ENCODE measurements at places on chromosomes 11 and 22.

DNA sequence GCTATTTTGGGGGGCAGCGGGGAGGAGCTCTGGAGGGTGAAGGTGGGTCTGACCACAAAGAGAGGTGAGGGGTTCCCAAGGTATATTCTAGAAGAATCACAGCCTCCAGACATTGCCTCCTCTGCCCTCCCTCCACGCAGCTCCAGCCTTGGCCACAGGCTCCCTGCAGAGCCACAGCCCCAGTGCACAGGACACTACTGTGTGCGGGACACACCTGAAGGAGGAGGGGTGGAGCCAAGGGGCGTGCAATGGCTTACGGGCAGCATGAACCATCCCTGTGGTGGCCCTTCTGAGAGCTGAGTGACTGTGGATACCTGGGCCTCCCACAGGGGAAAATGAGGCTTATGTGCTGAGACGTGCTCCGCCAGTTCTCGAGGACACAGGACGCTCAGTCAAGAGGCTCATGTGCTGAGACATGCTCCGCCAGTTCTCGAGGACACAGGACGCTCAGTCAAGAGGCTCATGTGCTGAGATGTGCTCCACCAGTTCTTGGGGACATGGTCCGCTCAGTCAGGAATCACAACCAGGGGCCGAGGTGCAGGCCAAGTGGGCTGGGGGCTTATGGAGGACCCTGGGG is 417.3 kb downstream of the SHANK2 start:
- H3K27me3 ChIP-seq = peaks cover 2% of the 10 kb centered on the region
- no peak overlapping the region for H3K4me3 ChIP-seq
- no peaks in the 10 kb centered on the region for H3K4me1 ChIP-seq
- no peaks in the 10 kb centered on the region for H3K36me3 ChIP-seq
- H3K27ac ChIP-seq = no peak overlapping the region

- H3K27me3 ChIP-seq = peaks cover 12% of the 10 kb centered on the region
- H3K4me3 ChIP-seq = no peak overlapping the region
- no peaks in the 10 kb centered on the region for H3K36me3 ChIP-seq
These were observed 6.7 kb downstream of the GLYATL2 start for GRCh38 chr11:58837707-58838388.

DNA sequence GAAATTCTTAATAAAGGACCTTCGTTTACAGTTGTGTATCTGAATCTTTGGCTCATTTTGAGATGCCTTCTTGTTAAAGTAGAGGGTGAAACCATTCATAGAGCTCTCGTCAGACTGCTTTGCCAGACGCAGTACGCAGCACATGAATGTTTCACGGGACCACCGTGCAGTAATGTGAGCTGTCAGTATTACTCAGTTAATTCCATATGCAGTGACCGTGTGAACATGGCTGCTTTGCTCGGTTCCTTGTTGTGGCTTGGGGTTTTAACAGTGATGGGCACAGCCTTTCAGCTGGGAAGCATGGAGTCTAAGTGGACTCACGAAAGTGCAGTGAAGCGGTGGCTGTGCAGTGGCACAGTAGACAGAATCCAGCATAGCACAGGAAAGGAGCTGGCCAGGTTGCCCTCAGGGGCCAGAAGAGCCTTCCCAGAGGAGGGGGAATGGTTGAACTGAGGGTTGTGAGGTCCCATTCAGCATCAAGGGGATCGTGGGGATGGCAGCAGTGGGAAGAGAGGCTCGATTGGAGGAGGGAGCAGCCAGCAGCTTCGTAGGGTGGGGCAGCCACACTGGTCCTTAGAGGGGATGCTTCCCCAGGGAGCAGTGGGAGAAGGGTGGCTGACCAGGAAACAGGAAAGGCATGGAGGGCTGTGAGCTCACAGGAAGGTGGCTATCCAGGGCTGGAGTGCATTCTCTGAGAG is 31.4 kb downstream of the PPFIA1 start:
- H3K36me3 ChIP-seq = peaks cover 18% of the 10 kb centered on the region
- H3K27ac ChIP-seq = no peak overlapping the region
- no peak overlapping the region for H3K4me3 ChIP-seq
- DNase-seq = no peak
- H3K27me3 ChIP-seq = no peaks in the 10 kb centered on the region

GRCh38 chr22:48980409-48980808 is 847.3 kb downstream of the BRD1 start:
- DNase-seq = no peak
- peaks cover 9% of the 10 kb centered on the region for H3K27me3 ChIP-seq
- no peak overlapping the region for H3K4me3 ChIP-seq
- H3K36me3 ChIP-seq = no peaks in the 10 kb centered on the region
- H3K27ac ChIP-seq = no peak overlapping the region

DNA sequence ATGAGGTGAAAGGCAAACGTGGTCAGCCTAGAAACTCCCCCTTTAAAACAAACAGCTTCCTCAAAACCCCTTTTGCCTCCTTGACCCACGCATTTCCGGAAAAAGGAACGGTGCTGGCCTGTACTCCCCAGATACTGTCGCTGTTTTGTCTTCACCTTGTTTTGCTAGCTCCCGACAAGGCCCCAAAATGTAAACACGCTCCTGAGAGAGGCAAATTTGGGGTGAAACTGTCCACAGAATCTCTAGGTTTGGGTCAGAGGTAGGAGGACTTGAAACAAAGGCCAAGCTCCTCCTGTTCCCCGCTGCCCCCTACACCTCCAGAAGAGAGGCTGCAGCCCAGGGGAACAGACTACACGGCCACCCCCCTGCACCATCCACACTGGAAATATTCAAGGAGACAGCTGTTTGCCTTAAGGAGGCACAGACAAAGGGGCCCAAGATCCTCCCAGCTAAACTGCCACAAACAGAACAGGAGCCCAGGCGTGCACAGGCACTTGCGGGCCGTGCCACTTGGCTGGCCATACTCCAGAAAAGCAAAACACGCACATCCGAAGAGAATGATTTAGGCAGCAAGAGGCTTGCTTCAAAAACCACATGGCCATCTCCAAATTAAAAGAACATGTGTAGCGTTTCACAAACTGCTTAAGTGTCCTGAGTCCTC is 160.5 kb upstream of the GRK3 start:
- H3K27me3 ChIP-seq = no peaks in the 10 kb centered on the region
- peak overlapping the region; percentile 63 for H3K4me3 ChIP-seq
- H3K27ac ChIP-seq = no peak overlapping the region
- DNase-seq = no peak
- peaks cover 21% of the 10 kb centered on the region for H3K4me1 ChIP-seq

- peaks cover 6% of the 10 kb centered on the region for H3K27me3 ChIP-seq
- H3K4me3 ChIP-seq = no peak overlapping the region
- peaks cover 46% of the 10 kb centered on the region for H3K4me1 ChIP-seq
- no peak for DNase-seq
- no peak overlapping the region for H3K27ac ChIP-seq
These were observed 73.6 kb upstream of the NARS2 start for GRCh38 chr11:78647986-78648875.

GRCh38 chr11:27328614-27329013 is 34.4 kb downstream of the CCDC34 start:
- H3K4me1 ChIP-seq = peaks cover 3% of the 10 kb centered on the region
- H3K27me3 ChIP-seq = peaks cover under 1% of the 10 kb centered on the region
- no peak for DNase-seq
- H3K4me3 ChIP-seq = no peak overlapping the region

DNA sequence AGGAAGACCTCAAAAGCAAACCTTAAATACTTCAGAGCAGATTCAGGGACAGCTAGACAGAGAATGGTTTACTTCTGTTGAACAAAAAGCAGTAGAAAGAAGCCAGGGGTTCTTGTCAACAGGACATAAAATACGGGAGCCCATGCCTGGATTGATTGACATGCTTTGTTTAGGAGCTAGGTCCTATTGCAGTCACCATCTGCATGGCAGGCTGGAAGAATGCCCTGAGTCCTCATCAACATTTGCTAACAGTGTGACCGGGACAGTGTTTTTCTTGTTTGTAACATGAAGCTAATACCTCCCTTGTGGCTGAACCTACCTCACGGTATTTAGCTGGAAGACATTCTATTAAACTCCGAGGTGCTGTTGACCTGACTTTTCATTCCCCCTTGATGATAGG is 225.4 kb downstream of the NTM start:
- H3K27me3 ChIP-seq = no peaks in the 10 kb centered on the region
- no peak overlapping the region for H3K27ac ChIP-seq
- H3K36me3 ChIP-seq = no peaks in the 10 kb centered on the region
- H3K4me1 ChIP-seq = no peaks in the 10 kb centered on the region
- no peak overlapping the region for H3K4me3 ChIP-seq
- DNase-seq = no peak

DNA sequence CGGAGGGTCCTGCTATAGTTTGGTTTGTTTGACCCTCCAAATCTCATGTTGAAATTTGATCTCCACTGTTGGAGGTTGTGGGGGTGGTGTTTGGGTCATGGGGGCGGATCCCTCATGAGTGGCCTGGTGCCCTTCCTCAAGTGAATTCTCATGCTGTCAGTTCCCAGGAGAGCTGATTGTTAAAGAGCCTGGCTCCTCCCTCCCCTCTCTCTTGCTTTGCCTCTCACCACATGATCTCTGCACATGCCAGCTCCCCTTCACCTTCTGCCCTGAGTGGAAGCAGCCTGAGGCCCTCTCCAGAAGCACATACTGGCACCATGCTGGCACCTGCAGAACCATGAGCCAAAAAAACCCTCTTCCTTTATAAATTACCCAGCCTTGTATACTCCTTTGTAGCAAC is 7.1 kb downstream of the TSPAN18 start:
- no peak overlapping the region for H3K4me3 ChIP-seq
- peaks cover 53% of the 10 kb centered on the region for H3K4me1 ChIP-seq
- no peak for DNase-seq
- H3K27me3 ChIP-seq = no peaks in the 10 kb centered on the region
- H3K36me3 ChIP-seq = peaks cover 3% of the 10 kb centered on the region

GRCh38 chr22:46390652-46391301 is 55.3 kb downstream of the TRMU start:
- H3K27me3 ChIP-seq = peaks cover 3% of the 10 kb centered on the region
- no peak overlapping the region for H3K4me3 ChIP-seq
- DNase-seq = no peak
- H3K36me3 ChIP-seq = no peaks in the 10 kb centered on the region
- no peak overlapping the region for H3K27ac ChIP-seq
- peaks cover 5% of the 10 kb centered on the region for H3K4me1 ChIP-seq

GRCh38 chr11:34341931-34342533 is 15.8 kb downstream of the ABTB2 start:
- H3K27ac ChIP-seq = no peak overlapping the region
- no peaks in the 10 kb centered on the region for H3K36me3 ChIP-seq
- H3K4me1 ChIP-seq = no peaks in the 10 kb centered on the region

DNA sequence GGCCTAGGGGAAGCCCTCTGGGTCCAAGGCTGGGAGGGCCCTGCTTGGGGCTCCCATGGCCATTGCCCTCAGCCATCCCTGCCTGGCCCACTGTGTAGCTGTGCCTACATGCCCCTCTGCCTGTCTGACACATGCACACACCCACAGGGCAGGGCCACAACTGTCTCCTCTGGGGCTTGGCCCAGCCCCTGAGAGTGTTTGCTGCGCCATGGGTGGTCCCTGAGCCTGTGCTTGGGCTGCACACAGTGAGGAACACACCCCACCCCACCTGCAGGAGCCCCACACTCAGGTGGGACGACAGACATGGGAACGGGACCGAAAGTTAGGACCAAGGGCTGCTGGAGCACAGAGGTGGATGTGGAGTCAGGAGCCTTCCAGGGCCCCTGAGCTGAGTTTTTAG is 489.5 kb downstream of the TBC1D22A start:
- H3K4me3 ChIP-seq = no peak overlapping the region
- peaks cover 6% of the 10 kb centered on the region for H3K27me3 ChIP-seq
- H3K36me3 ChIP-seq = no peaks in the 10 kb centered on the region
- no peak overlapping the region for H3K27ac ChIP-seq
